ENCODE measurements at places on chromosomes 12 and 14.

DNA sequence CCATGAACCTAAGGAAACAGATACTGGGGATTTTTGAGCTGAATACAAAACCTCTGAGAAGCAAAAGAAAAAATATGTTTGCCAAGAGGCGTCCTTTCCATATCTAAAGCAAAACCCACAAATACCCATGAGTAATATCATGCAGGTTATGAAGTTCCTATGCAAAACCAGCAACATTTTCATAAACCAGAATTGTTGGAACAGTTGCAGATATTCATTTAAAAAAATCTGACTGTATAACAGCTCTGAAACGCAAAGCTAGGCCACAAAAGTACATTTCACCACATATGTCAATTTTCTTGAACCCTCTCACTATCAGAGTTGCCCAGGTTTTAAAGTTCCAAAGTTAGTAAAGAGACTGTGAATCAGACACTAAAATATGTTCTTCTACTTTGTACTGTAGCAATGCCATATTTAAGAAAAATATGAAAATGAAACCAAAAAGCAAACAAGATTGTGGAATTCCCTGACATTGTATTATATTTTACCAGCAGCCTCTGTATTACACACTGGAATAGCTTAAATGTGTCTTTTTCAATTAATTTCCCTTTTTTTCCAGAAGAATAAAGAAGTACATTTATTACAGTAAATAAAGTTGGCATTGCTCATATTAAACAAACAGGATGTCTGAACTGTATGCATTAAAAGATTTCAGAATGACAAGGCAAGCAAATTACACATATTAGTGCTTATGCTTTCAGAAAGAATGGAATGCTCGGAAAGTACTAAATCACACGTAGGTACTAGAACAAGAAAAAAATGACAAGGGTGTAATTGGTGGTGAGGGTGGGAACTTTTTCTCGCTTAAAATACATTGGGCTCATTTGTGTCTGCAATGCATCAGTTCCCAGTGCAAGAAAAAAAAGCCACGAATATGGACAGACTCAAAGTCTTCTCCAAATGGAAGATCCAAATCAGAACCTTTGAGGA, 33.6 kb upstream of the HIF1A start:
- DNase-seq = no peak

GRCh38 chr12:53463802-53464560, 12.1 kb downstream of the PCBP2 start:
- DNase-seq = no peak

- no peak for DNase-seq
These were observed 178.9 kb upstream of the FKBP4 start for GRCh38 chr12:2615665-2616402.

DNA sequence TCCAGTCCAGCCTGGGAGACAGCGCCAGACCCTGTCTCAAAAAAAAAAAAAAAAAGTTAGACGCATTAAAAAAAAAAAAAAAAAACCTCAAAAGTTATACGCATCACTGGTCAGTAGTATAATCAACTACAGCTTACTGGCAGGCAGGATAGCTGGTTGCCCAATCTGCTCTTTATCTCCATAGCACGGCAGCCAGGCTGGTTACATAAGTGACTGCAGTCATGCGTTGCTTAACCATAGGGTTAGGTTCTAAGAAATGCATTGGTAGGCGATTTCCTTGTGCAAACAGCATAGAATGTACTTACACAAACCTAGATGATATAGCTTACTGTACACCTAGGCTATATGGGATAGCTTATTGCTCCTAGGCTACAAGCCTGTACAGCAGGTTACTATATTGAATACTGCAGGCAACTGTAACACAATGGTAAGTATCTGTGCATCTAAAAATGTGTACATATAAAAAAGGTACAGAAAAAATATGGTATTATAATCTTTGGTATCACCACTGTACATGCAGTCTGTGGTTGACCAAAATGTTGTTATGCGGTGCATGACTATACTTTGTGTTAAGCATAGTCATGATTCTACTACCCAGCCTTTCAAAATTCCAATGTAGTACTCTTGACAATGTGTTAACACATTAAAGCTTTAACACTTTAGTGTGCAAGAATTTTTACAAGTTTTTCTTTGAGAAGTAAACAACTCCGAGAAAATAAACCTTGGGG, 8.1 kb downstream of the L2HGDH start:
- DNase-seq = no peak

DNA sequence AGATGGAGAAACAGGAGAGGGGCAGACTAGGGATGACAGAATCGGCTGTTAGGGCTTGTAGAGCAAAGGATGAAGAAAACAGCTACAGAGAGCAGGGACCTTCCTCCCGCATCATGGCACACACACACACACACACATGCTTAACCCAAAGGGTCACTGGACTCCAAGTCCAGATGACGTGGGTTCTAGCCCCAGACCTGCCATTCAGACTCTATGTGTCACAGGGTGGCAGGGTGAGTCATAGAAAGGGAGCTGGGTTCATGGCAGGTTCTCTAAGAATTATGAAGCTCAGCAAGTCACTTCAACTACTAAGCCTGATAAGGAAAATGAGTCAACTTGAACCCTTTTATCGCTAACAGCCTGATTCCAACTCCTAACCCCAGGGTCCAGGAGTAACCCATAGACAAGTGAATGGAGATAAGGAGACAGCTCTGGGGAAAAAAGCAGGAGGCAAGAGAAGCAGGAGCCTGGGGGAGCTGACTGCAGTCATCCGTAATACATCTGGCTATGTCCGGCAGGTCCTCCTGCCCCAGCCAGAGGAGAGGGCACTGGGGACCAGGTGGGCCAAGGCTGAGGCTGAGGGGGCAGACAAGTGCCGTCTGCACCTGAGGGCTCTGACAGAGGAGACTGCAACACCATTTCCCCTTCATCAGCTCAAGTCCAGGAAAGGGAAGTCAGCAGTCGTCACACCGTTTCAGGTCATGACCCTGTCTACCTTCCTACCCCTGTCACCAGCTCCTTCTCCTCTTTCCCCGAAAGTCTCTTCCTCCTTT, 3.6 kb upstream of the TNFRSF1A start:
- DNase-seq = no peak

- no peak for DNase-seq
These were observed 1.1 kb upstream of the SUSD6 start for GRCh38 chr14:69610020-69610873.

DNA sequence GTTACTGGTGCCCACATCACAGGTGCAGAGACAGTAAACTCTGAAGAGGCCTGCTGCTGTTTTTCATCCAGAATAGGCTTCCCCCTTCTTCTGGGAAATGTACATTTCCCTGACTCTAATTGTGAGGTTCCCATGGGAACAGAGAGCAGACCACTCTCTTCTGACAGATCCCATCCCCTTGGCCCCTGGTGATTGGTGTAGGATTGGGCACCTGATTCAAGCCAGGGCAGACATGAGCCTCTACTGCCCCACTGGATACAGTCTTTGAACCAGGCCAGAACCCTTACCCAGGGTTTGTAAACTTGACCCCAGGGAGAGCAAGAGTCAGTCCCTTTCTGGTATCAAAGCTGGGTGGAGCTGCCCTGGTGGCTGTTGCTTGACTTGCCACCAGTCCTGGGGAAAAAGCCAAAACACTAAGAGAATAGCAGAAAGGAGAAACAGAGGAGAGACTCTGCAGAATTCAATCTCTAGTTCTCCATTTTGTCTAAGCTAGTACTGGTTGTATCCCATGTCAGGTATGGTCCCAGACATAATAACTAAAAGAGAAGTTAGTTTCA, 14.8 kb upstream of the NFYB start:
- DNase-seq = no peak

DNA sequence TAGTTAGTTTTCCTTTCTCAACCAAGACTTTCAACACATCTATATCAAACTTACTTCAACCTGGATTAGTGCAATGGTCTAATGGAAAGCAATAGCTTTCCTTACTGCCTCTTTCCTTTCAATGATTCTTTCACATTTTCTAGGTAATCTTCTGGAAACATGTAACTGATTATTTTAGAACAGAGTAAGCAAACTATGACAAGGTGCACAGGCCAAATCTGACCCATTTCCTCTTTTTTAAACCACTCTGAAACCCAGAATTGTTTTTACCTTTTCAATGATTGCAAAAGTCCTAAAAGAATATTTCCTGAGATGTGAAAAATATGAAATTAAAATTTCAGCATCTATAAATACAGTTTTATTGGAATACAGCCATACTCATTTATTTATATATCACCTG, 81.6 kb upstream of the TMTC2 start:
- no peak for DNase-seq

DNA sequence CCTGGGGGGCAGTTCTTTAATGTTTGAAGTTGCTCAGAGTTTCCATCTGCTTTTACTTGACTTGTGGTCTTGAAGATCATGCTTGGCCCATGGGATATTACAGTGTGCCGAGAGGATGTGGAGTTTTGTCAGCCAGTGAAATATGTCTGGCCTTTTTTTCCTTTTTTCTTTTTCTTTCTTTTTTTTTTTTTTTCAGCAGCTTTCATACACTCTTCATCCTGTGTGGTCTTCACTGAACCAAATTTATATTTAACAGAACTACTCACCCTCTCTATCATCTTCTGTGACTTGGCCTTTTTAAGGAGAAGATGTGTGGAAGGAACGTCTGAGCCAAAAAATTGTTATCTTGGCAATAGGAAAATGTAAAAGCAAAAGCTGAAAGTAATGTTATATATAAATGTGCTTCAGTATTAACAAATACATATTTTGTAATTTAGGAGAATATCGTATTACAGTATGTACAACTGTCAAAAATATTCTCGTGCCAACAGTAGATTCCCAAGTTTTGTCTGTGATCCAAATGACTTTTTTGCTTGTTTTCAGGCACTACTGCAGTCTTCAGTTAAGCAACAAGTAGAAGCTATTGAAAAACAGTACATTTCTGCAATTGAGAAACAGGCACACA, 200.6 kb downstream of the CCDC91 start:
- no peak for DNase-seq

GRCh38 chr12:84816916-84817695, 95.5 kb downstream of the SLC6A15 start:
- DNase-seq = no peak

DNA sequence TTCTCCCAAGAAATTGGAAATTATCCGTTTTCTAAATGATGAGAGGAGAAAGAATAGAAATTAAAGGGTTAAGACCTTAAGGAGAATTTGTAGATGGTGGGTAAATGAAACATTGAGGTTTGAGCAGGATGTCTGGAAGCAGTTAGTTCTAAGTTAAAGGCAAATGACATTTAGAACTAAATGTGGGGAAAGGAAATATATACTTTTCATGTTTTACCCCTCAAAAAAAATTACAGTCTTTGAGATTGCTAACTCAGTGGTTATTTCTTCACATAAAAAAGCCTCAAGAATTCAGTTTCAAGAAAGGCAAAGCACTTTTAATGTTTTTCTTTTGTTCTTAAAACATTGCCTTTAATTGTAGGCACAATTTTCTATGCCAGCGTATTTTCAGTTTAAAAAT, 114.0 kb downstream of the PLEKHA5 start:
- DNase-seq = no peak

- DNase-seq = no peak
These were observed 5.9 kb downstream of the KRT86 start for GRCh38 chr12:52280319-52280795.

GRCh38 chr12:109331301-109331952, 16.3 kb upstream of the MYO1H start:
- DNase-seq = no peak

- no peak for DNase-seq
These were observed 36.3 kb downstream of the LIMA1 start for GRCh38 chr12:50246873-50247612.

DNA sequence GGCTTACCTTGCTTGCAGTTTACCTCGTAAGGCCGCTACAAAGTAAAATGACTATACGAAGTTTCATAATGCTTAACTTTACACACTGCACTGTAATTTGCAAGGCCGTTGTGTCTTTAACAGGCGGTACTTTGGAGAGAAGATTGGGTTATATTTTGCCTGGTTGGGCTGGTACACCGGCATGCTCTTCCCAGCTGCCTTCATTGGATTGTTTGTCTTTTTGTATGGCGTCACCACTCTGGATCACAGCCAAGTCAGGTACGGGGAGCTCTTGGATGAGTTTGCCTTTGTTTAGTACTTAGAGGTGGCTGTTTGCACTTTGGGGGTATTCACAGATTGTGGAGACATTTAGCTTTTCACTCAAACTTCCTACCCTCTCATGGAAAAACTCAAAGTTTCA, 167.8 kb downstream of the SLC5A8 start:
- DNase-seq = no peak

- DNase-seq = no peak
These were observed 313.5 kb upstream of the KITLG start for GRCh38 chr12:88893801-88894200.

DNA sequence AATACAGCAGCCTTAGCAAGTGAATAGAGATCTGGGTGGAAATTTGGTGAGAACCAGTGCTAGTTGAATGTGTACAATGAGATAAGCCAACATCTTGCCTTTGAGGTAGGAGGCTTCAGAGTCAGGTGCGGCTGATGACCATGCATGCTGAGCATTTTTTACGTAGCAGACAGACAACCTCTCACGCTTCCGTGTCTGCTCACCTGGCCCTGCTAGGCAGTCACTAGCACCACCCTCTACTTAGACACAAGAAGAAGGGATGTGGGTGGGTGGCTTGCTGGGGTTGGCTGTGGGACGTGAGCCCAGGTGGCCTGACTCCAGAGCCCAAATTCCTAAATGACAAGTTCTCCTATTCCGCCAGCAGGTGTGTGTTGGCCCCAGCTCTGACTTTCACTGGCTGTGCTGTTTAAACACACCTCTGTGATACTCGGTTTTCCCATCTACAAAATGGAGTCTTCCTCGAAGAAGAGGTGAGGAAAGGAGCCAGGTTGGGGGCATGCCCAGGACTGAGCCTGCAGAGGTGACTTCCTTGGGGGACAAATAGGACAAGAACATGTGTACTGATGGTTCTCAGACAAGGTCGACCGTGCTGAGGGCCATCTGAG, 57.8 kb upstream of the BCL11B start:
- no peak for DNase-seq

- no peak for DNase-seq
These were observed 26.2 kb downstream of the BCL11B start for GRCh38 chr14:99245564-99246511.

DNA sequence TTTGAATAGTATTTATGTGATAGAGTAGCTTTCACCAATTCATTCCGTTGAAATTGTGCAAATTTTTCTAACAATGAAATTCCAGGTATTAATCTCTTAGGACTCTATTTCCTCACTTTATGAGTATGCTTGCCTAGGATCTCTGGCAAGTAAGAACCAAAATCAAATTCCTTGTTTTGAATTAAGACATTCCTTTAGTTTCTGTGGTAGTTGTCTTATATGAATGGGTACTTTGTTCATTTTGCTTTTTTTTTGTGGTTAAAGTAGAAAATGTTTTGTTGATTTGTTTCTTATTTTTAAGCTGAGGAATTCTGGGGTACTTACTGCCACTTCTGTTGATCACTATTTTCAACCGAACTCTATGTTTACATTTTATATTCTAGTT, 59.8 kb downstream of the KITLG start:
- no peak for DNase-seq

DNA sequence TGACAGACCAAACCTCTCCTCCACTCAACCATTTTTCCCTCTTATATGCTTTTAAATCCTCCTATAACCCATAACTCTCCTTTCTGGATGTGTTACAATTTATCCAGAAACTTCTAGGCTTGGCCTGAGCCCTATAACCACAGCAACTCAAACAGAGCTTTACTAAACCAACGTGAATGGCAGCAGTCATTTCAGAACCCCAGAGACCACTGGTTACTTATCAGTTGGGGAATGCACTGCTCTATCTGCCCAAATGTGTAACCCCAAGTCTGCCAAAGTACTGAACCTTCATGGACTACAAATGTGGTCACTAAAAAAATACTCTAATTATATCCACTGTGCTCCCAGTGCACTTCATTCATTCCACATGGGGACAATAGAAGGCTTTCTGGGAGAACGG, 42.0 kb downstream of the NAA25 start:
- no peak for DNase-seq

GRCh38 chr14:89639687-89640086, 222.7 kb upstream of the FOXN3 start:
- DNase-seq = no peak

- DNase-seq = no peak
These were observed 363.6 kb downstream of the SNAPC1 start for GRCh38 chr14:62125793-62126192.
